ENCODE measurements at places on chromosomes 2 and 18. TPM values are rescaled to one million over a fixed set of nuclear protein-coding genes. Genes with fewer than 3 reads are reported as not detected.

Gene CCDC150
- 14.6 TPM for total RNA-seq

Gene NABP1
- 38.6 TPM for total RNA-seq

Gene OSR1
- under 0.01 TPM for total RNA-seq

Gene MC4R
- not detected for total RNA-seq

Gene DSC2
- total RNA-seq = 0.13 TPM

Gene RAD51AP2
- total RNA-seq = not detected

Gene ELAC1
- total RNA-seq = 4.7 TPM

Gene TCF23
- not detected for total RNA-seq

Gene CACNB4
- under 0.01 TPM for total RNA-seq

Gene ANKRD23
- total RNA-seq = 1.4 TPM

Gene PLEKHH2
- total RNA-seq = under 0.01 TPM

Gene UGT1A1
- not detected for total RNA-seq
